ENCODE measurements at places on chromosomes 11 and 22.

- DNase-seq: no peak
These were observed 22.6 kb upstream of the SORL1 start for GRCh38 chr11:121429556-121429955.

DNA sequence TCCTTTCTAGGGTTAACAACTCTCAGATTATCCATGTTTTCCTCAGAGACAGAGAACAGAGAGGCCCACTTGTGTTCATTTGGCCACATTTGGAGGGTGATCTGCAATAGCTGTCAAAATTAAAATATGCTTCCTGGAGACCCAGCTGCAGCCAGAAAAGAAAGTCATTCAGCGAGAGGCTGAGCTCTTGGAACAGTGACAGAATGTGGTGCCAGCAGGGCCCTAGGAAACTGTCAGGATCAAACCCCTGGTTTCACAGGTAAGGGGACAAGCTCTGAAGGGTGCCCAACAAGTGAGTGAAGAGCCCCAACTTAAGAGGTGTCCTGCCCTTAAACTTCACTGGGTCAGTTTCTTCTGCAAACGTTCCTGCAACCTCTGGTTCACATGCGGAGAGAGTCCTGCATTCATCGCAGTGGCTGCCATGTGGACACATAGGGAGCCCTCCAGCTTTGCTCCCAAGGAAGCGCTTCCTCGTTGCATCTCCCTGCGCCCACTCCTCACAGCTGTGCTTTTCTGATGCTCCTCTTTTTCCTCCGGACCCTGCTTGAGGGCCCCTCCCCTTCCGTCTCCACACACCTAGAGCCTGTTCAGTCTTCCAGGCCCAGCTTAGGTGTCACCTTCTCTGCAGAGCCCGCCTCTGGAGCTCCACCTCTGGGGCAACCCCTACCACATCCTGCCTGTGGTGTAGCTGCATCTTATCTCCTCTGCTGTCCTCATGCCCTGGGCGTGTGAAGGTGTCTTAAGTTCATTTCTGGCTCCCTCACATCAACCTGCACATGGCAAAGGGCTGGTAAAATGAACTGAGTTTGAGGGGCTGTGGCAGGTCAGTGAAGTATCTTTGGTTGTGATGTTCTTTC is 3.9 kb downstream of the UCP3 start:
- DNase-seq: no peak

GRCh38 chr11:74033046-74033445 is 24.2 kb upstream of the UCP3 start:
- DNase-seq: no peak

DNA sequence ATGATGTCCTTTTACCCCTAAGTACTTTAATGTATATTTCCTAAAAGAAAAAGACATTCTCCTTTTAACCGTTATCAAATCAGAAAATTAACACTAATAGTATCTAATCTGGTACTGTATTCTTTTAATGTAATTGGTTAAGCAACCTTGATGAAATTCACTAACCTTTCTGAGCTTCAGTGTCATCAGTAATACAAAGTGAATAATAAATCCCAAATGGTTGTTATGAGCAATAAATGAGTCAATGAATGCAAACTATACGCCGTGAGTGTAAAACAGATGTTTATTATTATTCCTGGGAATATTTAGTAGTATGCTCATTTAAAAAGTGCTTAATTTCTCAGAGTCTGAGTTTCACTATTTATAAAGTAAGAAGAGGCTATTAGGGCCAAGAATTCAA is 21.5 kb downstream of the UEVLD start:
- DNase-seq: no peak

- no peak for DNase-seq
These were observed 24.1 kb downstream of the ZNRF3 start for GRCh38 chr22:28907311-28908008.

DNA sequence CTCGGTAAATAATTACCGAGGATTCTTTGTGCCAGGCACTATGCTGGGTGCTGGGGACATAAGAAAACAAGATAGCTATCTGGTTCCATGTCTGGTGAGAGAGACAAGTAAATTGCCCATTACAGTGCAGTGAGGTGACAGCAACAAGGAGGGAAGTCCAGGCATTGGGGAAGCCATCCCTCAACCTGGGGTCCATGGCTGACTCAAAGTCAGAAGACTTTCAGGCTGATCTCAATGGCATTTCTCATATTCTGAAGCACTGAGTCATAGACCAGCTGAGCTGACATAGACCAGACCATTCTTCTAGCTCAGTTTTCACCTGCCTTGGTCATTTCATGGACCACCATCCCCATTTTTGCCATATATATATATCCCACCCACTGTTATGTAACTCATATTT is 158.8 kb downstream of the TTC17 start:
- DNase-seq: no peak

Measured in neural progenitor cell (in vitro differentiated cells).